ENCODE measurements at places on chromosomes 6 and 20. TPM values are rescaled to one million over a fixed set of nuclear protein-coding genes. Genes with fewer than 3 reads are reported as not detected.

Gene DSTN
- total RNA-seq = 384 TPM

Gene TTPAL
- 40.8 TPM for total RNA-seq

Gene XKR7
- not detected for total RNA-seq

Gene OR2H1
- not detected for total RNA-seq

Gene CHRNA4
- not detected for total RNA-seq

Gene PAK5
- not detected for total RNA-seq

Gene OARD1
- total RNA-seq = 26.2 TPM

Gene TSPO2
- total RNA-seq = not detected

DNA sequence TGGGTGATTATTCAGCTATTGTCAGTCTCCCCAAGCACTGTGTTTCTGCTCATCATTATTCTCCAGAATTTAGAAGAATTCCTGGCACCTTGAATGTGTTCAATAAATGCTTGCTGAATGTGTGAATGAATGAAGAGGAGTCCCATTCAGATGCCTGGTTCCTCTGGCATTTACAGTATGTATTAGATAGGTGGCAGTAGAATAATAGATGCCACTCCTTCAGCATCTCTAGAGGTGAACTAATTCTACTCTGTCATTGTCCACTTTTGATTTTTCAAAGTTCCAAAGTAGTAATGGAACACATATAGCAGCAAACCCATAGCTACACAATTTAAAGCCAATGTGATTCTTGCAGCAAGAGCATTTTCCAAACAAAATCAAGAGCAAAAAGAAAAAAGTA lies 118.9 kb upstream of the CEP162 start:
- no peaks in the 10 kb centered on the region for H3K36me3 ChIP-seq
- DNase-seq = no peak
- no peaks in the 10 kb centered on the region for H3K27me3 ChIP-seq
- H3K4me1 ChIP-seq = no peaks in the 10 kb centered on the region
- no peak overlapping the region for H3K27ac ChIP-seq
- H3K4me3 ChIP-seq = no peak overlapping the region

GRCh38 chr6:71852948-71853347 lies 33.4 kb upstream of the RIMS1 start:
- no peak overlapping the region for H3K27ac ChIP-seq
- no peaks in the 10 kb centered on the region for H3K36me3 ChIP-seq

GRCh38 chr20:6269168-6269873 lies 146.5 kb upstream of the FERMT1 start:
- H3K27me3 ChIP-seq = no peaks in the 10 kb centered on the region
- no peaks in the 10 kb centered on the region for H3K36me3 ChIP-seq
- H3K4me3 ChIP-seq = no peak overlapping the region
- no peak for DNase-seq
- no peak overlapping the region for H3K27ac ChIP-seq
- no peaks in the 10 kb centered on the region for H3K4me1 ChIP-seq

GRCh38 chr20:63254606-63255384 lies 532 bp upstream of the NKAIN4 start:
- H3K27ac ChIP-seq = no peak overlapping the region
- H3K4me3 ChIP-seq = no peak overlapping the region
- peaks cover 85% of the 10 kb centered on the region for H3K27me3 ChIP-seq
- no peaks in the 10 kb centered on the region for H3K36me3 ChIP-seq
- peaks cover 4% of the 10 kb centered on the region for H3K4me1 ChIP-seq

DNA sequence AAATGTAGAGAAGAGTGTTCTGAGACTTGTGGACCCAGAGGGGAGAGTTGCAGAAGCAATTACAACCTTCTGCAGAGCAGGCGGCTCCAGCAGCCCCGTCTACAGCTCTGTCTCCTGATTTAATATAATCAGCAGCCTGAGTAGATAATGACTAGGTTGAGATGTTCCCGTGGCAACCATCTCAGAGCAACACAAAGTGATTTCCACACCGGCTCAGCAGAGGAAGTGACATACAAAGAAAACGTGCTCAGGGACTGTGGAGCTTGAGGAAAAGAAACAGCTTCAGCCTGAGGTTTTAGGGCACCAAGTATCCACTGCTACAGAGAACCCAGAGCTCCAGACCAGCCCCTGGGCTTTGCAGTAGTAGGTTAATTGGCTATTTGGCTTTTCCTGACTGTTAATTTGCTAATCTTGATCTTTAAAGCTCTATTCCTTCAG lies 136.4 kb downstream of the MTFR2 start:
- H3K4me1 ChIP-seq = no peaks in the 10 kb centered on the region
- no peaks in the 10 kb centered on the region for H3K36me3 ChIP-seq
- H3K27ac ChIP-seq = peak overlapping the region; percentile 26
- no peak overlapping the region for H3K4me3 ChIP-seq

DNA sequence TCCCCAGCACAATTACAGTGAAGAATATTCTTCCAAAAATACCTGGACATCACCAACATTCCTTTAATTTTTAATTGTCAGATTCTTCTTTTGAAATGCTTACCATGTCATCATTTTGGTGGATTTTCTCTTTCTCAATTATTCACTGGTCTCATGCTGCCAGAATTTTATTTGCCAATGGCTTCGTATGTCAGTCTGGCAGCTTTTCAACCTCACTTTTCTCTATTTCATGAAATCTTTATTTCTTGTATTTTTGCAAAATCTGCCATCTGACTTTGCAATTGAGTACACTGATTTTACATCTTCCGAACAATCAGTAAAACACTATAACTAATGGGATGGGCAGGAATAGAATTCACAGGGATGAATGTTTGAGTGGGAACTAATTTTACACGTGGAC lies 84.1 kb downstream of the BTBD9 start:
- no peaks in the 10 kb centered on the region for H3K4me1 ChIP-seq
- no peaks in the 10 kb centered on the region for H3K36me3 ChIP-seq
- H3K27me3 ChIP-seq = no peaks in the 10 kb centered on the region
- H3K4me3 ChIP-seq = no peak overlapping the region

- DNase-seq = peak; percentile 54
- no peaks in the 10 kb centered on the region for H3K36me3 ChIP-seq
- H3K27me3 ChIP-seq = peaks cover 22% of the 10 kb centered on the region
- H3K4me1 ChIP-seq = no peaks in the 10 kb centered on the region
- H3K27ac ChIP-seq = peak overlapping the region; percentile 72
- H3K4me3 ChIP-seq = peak overlapping the region; percentile 93
These were observed 41.9 kb upstream of the SUPT3H start for GRCh38 chr6:45419571-45420082.

DNA sequence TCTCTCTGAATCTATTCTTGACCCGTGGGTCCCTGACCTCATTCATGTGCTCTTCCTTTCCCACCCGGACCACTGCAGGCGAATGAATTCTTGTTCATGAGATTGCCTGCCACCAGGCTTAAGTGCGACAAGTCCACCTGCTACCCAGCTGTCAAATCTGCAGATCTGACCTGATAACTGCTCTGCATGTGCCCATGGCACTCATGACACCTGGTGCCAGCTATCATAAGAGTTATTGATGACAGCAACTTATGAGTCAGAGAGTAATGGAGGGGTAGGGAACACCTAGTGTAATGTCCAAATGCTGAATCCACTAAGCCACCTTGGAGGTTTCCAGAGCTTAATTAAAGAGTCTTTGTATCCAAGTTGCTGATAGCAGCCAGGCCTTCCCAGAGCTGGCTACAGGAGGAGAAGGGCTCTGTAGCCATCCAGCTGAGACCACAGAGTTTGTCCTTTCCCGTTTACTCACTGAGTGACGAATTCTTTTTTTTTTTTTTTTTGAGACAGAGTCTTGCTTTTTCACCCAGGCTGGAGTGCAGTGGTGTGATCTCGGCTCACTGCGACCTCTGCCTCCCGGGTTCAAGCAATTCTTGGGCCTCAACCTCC lies 17.4 kb downstream of the SHLD1 start:
- no peak overlapping the region for H3K27ac ChIP-seq
- H3K4me1 ChIP-seq = no peaks in the 10 kb centered on the region
- H3K27me3 ChIP-seq = no peaks in the 10 kb centered on the region
- no peak for DNase-seq
- H3K4me3 ChIP-seq = no peak overlapping the region
- H3K36me3 ChIP-seq = no peaks in the 10 kb centered on the region

DNA sequence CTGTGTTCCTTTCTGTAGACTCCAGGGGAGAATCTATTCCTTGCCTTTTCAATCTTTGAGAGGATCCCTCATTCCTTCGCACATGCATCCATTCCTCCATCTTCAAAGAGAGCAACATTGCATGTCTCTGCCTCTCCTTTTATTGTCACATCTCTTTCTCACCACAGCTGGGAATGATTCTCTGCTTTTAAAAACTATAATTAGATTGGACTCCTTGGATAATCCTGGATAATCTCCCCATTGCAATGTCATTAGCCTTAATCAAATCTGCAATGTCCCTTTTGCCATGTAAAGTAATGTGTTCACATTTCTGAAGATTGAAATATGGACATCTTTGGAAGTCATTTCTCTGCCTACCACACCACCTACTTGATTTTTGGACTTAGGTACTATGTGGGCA lies 750.1 kb downstream of the COL12A1 start:
- H3K4me3 ChIP-seq = no peak overlapping the region
- no peaks in the 10 kb centered on the region for H3K27me3 ChIP-seq
- H3K4me1 ChIP-seq = no peaks in the 10 kb centered on the region
- no peaks in the 10 kb centered on the region for H3K36me3 ChIP-seq

GRCh38 chr6:34082348-34082747 lies 63.5 kb downstream of the GRM4 start:
- no peak overlapping the region for H3K4me3 ChIP-seq
- no peaks in the 10 kb centered on the region for H3K27me3 ChIP-seq
- no peaks in the 10 kb centered on the region for H3K4me1 ChIP-seq
- no peak for DNase-seq
- no peak overlapping the region for H3K27ac ChIP-seq

DNA sequence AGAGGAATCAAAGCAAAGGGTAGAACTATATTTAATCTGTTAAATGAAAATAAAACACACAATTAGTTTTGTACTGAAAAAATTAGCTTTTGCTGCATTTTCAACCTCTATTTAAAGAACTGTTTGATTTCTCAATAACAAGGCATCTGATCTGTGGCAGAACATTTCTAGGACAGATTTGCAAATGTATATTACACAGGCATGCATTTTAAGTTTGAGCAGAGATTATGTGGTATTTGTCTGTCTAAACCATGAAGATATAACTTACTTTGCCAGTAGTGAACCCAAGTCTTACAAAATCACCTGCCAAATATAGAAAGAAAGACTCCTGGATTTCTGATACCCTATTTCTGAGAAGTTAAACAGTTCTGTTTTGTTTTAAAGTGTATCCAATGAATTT lies 71.9 kb downstream of the TFAP2B start:
- no peak overlapping the region for H3K4me3 ChIP-seq
- no peaks in the 10 kb centered on the region for H3K4me1 ChIP-seq

GRCh38 chr20:51306521-51307358 lies 235.8 kb downstream of the NFATC2 start:
- no peak overlapping the region for H3K4me3 ChIP-seq
- H3K4me1 ChIP-seq = no peaks in the 10 kb centered on the region
- no peaks in the 10 kb centered on the region for H3K27me3 ChIP-seq
- H3K27ac ChIP-seq = no peak overlapping the region
- no peaks in the 10 kb centered on the region for H3K36me3 ChIP-seq

- H3K4me1 ChIP-seq = no peaks in the 10 kb centered on the region
- H3K4me3 ChIP-seq = no peak overlapping the region
- H3K27me3 ChIP-seq = no peaks in the 10 kb centered on the region
- no peak for DNase-seq
These were observed 55.8 kb downstream of the CEP43 start for GRCh38 chr6:167054987-167055386.

DNA sequence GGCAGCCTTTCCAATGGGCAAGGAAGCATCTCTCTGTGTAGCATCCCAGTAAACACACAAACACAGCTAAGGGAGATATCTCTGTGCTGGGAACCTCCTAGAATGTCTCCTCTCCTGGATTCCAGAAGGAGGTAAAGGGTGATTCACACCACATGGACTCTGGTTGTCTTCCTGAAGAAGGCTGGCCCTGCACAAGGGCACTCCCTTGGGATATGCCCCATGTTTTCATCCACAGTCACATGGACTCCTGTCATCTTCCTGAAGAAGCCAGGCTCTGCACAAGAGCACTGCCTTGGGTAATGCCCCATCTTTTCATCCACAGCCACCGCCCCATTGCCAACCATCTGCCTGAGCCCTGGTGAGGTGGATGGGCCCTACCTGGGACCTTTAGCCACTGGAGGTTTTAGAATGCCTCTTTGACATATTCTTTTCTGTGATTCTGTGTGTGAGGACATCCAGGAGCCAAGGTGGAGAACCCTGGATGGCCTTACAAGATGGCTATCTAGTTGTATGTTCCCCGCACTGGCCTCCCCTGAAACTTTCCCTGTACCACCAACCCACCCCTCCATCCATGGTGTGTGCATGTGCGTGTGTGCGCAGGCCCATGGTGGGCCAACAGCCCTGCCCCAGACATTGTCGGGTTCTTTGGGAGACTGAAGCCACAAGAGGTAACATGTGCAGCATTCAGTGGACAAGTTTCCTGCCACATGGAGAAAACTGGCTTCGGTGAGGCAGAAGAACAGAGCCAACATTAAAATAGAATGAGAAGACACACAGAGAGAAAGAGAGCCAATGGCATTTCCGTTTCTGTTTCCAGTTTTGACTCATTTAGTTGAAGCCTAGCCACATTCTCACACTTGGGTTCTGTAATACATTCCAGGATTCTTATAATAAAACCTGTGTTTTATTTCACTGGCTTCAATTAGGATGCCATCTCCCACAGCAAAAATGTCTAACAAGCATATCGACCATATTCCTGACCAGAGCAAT lies 110.2 kb upstream of the CST7 start:
- no peak for DNase-seq
- H3K4me1 ChIP-seq = no peaks in the 10 kb centered on the region
- H3K36me3 ChIP-seq = no peaks in the 10 kb centered on the region
- H3K27me3 ChIP-seq = no peaks in the 10 kb centered on the region
